Myocyte (in vitro differentiated cells): ENCODE measurements at places on chromosomes 11 and 22.

DNA sequence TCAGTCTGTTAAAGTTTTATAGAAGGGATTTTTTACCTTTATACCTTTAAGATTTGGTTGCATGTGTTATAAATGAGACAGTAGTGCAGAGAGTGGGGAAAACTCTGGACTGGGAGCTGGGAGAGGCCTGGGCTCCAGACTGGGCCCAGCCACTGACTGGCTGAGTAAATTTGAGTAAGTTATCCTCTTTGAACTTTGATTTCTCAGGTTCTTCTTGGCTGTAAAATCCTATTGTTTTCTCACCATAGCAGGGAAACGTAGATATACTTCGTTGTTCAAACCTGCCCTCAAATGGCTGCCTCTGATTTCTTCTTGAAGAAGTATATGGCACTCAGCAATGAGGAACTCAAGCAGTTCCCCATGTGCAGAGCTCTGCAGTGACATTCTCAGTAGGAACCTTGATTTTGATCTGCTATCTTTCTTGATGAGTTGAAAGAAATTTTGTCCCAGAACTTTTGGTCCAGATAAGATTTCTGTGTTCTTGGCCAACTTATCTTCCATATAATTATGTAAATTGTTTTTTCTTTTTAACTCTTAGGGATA lies 8.8 kb downstream of the BMAL1 start:
- DNase-seq = no peak

DNA sequence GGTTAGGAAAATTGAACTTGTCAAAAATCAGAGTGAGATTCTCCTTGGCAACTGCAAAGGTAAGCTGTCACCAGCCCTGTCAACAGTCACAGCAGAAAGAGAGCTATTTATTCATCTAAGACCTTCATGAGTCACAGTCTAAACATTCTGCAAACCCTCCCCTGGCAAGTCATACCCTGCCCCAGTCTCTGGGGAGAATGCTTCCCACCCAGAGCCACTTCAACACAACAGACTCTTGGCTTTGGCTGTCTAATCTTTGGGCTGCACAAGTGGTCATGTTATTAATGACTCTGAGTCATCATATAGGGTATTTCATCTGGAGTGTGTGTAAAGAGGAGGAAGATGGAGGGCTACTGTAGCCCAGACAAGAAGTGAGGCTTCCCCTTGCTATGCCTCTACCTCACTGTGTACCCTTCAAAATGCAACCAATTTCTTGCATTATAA lies 153.4 kb downstream of the CCDC34 start:
- peak; percentile 92 for DNase-seq

DNA sequence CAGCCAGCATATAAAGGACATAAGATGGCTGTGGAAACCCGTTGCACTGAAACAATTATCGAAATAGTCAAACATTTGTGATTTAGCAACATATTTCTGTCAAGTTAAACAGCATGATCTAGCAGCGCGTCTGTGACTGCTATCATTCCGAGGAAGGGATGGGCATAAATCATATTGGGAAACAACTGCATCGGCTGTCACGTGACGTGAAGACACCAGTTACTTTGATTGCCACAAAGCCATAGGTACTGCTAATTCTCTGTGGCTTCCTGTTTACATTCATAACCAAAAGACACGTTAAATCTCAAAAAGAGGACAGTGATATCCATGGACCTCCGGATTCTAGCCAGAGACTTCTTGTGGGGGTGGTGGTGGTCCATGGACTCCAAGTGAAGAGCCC lies 87.8 kb downstream of the CACNA1I start:
- peak; percentile 8 for DNase-seq

DNA sequence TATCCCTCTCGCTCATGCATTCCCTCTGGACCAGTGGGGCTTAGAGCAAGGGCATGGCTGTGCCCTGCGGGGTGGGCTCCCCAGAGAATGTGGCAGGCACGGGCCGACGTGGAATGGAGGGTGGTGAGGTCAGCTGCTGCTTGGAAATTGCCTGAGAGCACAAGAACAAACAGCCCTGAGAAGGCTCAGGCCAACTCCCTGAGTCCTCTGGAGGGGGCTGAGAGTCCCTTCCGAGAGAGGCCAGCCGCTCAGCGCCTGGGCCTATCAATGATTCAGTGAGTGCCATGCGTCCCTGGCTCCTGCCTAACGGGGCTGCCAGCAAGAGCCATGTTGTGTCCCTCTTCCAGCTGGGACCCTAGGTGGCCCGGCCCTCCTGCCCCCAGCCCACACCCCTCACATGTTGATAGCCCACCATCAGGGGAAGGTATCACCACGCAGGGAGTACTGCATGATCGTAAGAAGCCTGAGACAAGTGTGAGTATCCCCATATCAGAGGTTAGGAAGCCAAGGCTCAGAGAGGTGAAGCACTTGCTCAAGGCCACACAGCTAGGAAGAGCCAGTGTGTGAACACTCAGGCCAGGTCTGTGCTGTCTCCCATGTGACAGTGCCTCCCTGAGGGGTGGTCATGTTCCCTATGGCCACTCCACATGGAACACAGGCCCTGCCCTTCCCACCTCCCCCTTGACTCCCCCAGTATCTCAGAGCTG lies 55.8 kb downstream of the NECTIN1 start:
- DNase-seq = no peak

GRCh38 chr11:27658535-27659236 lies 41.6 kb downstream of the BDNF start:
- DNase-seq = no peak

DNA sequence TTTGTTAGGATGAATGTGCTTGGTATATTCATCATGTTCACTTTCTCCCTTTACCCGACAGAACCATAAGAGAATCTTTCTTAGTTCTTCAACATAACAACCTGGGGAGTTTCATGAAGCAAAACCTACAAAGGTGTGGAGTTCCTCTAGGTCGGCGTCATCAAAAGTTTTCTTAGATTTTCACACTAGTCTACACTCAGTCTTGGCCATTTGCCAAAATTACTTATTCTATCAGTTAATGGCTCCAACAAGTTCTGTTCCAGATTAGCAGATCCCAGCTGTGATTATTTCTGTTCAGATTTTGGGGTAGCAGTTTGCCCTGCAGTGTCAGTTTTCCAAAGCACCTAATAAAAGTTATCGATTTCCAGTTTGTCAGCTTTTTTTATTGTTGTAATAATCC lies 935.8 kb upstream of the RAG2 start:
- DNase-seq = no peak

DNA sequence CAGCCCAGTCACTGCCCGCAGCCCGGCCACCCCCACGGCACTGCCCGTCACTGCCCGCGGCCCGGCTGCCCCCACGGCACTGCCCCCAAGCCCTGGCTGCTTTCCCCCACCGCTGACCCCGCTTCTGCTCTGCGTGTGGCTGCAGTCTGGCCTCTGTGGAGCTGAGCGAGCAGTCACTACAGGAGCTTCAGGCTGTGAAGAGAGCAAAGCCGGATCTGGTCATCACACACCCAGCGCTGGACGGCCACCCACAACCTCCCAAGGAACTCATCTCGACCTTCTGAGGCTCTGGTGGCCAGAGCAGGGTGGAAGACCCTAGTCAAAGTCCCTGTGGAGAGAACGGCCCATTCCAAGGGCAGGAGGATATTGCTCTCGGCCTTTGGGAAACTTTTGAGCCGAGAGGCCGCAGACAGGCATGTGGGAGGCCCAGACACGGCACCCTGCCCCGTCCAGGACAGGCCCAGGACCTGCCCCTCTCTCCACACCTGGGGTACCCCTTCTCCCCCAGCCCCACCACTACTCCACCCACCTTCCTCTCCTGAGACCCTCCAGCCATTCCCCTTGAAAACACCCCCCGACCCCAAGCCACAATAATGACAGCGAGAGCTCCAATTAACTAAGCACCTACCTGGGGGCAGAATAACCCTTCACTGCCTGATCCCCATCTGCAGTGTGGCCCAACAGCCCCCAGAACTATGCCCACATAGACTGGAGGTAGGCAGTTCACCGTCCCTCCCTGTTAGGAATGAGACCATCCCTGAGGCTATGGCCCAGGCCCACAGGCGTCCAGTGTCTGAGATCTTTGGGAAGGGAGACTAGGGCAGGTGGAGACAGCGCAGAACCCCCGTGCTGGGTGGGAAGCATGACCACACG lies 3.7 kb upstream of the PGGHG start:
- DNase-seq = no peak

DNA sequence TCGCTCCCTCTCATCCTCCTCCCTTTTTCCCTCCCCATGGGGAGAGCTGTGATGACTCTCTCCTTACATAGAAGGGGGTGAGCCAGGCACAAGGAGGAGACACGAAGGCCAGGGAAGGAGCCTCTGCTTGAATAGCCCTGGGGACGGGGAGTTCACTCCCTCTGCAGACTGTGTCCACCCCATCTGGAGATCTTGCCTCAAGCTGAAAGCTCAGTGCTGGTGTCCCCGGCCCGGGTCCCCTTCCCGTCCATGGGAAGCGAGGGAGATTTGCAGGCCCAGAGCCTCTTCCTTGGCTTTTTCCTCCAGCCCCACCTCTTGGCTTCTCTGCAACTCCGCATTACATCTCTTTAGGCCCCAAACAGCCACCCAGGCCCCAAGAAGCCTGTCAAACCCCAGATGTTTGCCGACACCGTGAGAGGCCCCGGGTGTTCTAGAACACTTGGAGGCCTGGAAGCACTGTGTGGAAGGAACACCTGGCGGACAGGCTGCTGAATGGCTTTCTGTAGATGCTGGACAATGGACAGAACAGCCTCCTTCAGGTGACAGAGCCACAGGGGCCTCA lies 32.3 kb downstream of the LINC01488 start:
- no peak for DNase-seq

- no peak for DNase-seq
Observed at GRCh38 chr11:129394709-129395108, 19.1 kb downstream of the BARX2 start.

DNA sequence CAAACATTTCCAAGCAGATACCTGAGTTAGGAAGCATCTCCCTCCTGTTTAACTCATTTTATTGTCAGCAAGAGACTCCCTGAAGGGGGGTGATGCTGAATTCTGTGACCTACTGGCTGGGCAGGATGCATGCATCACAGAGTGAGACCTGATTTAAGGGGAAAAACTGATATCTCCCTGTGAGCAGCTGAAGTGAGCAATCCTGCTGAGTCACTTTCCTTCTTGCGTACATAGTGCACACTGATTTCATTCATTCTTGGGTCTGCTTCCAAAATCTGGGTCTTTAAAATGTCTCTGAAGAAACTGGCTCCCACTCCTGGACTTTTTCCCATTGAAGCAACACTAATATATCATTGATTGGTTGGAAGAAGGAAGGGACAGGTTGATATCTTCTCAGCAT lies 23.3 kb downstream of the P4HA3 start:
- peak; percentile 57 for DNase-seq

GRCh38 chr11:12585861-12586260 lies 88.4 kb upstream of the TEAD1 start:
- peak; percentile 42 for DNase-seq

DNA sequence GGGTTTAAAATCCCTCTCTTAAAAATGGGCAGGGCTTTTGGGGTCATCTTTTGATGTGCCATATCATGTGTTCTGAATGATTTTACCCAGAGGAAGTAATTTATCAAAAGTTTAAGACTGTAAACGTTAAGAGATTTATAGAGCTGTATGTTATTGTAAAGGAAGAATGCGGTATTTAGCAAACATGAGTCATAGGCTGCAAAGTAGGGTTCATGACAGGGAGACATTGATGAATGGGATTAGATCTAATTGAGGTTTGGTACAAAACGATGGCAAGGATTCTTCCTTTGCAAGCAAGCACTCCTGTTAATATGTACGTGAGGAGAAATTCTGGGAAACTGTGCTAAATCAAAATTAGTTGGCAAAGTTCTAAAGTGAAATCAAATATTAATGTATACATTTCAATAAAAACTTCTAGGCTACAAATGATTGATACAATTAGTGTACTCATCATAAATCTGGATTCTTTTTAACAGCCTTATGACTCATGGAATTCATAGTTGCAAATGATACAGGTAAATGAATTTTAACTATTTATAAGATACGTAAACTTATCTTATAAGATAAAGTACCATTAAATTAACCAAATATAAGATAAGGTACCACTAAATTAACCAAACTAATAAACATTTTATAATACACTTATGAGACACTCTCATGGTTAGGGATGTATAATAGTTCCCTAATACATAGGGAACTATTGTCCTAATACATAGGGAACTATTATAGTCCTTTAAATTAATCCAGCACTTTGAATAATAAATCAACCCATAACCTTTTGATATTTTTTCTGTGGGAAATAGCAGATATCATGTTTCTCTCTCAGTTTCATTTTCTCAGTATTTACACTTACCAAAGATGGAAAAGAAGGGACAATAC lies 58.4 kb downstream of the KIF18A start:
- no peak for DNase-seq

DNA sequence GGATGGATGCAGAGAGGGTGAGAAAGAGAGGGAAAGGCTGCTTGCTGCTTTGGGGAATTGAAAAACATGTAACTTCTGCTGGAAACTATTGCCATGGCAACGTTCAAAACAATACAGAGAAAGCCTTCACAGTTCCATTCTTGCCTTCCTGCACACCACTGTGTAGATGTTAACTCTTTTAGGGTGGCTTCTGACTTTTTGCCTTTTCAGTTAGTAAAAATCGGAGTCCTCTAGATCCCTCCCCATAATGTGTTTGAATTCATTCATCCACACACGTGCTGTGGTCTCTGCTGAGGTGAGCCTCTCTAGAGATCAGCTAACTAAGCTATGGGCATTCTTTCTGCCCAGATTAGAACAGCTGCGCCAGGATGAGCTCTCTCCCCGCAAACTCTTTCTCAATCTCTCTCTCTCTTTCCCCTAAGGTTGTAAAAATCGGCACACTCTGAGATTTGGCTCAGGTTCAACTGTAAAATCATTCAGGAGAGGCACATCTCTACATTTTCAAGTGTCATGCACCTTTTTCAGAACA lies 1178.3 kb downstream of the LRRC4C start:
- DNase-seq = no peak

DNA sequence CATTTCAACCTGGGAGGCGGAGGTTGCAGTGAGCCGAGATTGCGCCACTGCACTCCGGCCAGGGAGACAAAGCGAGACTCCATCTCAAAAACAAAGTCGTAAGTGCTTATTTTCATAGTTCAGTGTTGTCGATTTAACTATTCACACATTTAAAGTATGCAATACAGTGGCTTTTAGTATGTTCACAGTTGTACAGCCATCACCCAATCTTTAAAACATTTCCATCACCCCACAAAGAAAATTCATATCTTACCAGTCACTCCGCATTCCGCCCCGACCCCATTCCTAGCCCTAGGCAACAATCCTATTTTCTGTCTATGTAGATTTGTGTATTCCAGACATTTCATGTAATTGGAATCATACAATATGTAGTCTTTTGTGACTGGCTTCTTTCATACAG lies 11.9 kb downstream of the IPO7 start:
- DNase-seq = no peak

- DNase-seq = peak; percentile 1
Observed at GRCh38 chr11:116454020-116454645, 318.7 kb downstream of the BUD13 start.

GRCh38 chr11:2312232-2313042 lies 10.6 kb downstream of the TSPAN32 start:
- DNase-seq = peak; percentile 82

GRCh38 chr11:110971140-110971539 lies 258.9 kb upstream of the ARHGAP20 start:
- DNase-seq = peak; percentile 98

GRCh38 chr22:24409707-24410106 lies 17.7 kb upstream of the ADORA2A start:
- no peak for DNase-seq
